ENCODE measurements at places on chromosomes 5 and 9.

DNA sequence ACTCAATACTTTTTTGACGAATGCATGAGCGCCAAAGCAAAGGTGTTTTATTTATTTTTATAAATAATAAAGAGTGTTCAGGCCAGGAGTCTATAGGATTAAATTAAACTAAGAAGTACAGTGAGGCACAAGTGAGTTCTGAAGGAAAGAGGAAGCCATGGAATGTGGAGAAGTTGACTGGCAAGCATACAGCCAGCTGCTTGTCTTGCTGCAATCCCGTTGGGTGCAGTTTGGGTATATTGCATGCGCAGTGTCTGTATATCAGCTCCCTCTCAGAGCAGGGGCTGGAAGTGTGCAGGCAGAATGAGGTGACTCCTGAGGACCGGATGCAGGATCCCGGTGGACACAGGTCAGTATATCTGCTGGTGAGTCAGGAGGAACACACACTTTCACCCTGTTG lies 315.6 kb downstream of the ZSWIM6 start:
- no peak for DNase-seq

- DNase-seq = no peak
Observed at GRCh38 chr5:146789712-146790653, 88.6 kb downstream of the PPP2R2B start.

DNA sequence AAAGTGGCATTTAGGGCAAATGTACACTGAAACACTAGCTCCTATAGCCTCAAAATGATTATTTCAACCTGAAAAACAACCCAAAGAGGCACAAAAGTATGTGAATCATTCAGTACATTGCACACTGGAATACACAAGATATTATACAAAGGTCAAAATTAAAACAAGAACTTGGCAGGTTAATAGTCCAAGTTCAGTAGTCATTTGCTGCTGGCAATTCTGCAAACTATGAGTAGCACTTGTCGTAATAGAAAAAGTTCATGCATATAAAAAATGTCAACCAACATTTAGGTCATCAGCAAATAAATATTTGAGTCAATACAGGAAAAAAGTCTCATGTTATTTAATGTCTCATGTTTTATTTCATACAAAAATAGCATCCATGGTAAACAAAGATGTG lies 98.7 kb downstream of the LPAR1 start:
- DNase-seq = no peak

DNA sequence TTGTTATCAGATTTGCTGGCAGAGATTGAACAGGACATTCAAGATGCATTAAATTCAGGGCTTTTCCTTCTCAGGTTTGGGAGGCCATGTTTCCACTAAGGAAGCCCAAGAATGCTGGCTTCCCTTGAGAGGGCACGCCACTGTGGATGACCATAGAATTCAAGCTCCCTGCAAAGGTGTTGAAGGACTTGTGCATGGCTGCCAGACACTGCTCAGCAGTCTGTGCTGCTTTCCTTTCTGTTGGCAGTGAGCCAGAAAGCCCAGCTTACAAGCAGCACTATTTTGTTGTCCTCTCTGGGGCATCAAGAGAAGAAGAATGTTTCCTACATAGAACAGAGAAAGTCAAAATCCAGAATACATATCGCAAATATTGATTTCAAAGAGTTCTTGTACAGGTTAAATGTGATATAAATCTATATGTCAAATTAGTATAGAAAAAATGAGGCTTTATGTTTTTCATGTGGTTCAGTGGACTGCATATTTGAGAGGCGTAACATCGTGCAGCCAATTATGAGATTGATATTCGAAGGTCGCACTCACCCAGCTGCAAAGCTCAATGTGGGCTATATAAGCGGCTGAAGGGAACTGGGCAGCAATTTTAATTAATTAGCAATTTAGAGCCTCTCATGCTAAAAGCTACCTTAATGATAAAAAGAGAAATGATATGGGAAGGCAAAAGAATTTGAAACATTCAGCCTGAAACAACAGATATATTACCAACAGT lies 103.1 kb upstream of the ISL1 start:
- no peak for DNase-seq

DNA sequence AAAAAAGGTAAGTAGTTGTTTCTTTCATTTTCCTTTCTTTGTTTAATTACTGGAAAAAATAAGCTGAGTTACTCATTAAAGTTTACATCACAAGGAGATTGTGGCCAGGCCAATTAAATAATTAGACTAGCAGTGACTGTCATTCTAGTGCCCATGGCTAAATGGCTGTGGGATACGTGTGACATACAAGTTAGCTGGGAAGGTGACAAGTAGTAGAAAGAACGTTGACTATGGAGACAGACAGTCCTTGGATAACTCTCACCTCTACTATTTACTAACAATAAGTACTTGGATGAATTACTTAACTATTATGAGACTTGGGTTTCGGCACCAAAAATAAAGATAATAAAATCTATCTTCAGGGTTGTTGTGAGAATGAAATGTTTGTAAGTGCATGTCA lies 7.0 kb upstream of the LOX start:
- no peak for DNase-seq

DNA sequence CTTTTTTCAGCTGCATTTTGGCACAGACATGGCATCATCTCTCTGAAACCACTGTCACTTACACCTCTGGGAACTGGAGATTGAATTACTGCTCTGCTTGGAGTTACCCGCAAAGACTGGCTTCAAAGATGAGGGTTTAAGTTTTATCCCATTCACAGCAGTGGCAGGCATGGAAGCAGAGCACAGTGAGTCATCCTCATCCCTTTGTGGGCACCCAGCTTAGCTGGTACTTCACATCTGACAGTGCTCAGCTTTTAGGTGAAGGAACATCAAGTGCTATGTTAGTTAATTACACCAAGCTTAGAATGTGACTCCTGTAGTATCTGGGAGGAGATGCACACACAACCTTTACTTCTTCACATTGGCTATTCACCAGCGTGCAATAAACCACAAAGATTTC lies 24.8 kb upstream of the ALDH1A1 start:
- DNase-seq = peak; percentile 29

- DNase-seq = no peak
Observed at GRCh38 chr5:137325721-137326120, 173.4 kb downstream of the SPOCK1 start.

DNA sequence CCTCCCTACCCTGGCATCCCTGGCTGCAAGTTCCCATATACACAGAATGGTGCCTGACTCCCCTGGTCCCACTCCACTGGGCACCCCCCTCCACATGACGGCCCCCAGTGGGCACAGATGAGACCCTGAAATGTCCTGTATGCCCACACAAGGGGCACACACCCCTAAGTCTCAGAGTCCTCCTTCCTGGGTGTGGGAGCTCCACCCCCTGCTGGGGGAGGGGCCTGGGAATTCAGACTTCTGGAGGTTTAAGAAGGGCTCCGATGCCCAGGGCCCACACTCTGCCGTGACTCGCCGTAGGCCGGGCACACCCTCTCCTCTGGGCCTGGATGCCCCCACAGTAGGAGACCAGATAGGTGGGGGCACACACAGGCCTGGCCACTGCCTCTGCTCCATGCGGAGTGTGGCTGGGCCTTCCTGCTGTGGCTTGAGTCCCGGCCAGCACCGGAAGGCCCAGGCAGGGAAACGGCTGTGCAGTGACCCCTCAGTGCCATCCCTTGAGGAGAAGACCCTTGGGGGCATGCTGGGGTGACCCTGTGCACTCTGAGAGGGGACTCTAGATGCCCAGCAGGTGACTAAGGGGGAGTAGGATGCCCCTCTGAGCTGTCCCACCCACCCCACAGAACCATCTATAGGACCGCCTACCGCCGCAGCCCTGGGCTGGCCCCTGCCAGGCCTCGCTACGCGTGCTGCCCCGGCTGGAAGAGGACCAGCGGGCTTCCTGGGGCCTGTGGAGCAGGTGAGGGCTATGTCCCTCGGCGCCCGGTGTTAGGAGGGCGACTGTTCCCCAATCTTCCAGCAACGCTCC lies 6.5 kb downstream of the EGFL7 start:
- DNase-seq = peak; percentile 23

- no peak for DNase-seq
Observed at GRCh38 chr9:116372081-116372673, 218.6 kb downstream of the PAPPA start.

DNA sequence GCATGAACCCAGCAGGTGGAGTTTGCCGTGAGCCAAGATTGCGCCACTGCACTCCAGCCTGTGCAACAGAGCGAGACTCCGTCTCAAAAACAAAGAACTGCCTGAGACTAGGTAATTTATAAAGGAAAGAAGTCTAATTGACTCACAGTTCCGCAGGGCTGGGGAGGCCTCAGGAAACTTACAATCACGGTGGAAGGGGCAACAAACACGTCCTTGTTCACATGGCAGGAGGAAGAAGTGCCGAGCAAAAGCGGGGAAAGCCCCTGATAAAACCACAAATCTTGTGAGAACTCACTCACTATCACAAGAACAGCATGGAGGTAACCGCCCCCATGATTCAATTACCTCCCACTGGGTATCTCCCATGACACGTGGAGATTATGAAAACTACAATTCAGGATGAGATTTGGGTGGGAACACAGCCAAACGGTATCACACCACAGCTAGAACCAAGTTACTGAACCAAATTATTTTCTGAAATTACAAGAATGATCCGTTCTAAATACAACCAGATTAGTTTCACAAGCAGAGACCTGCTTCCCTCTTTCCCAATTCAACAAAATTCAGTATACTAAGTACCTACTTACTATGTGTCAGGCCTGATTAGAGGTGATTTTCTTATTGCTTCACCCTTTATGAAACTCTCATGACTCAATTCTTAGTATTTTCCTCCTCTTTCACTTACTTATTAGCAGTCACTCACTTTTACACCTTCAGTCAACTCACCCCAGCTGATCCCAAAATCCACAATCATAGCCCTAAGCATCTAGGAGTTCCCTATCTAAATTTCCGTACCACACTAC lies 8.4 kb downstream of the UBTD2 start:
- peak; percentile 92 for DNase-seq

GRCh38 chr9:134322781-134323241 lies 3.4 kb upstream of the RXRA start:
- no peak for DNase-seq

- DNase-seq = no peak
Observed at GRCh38 chr9:123316053-123316718, 39.8 kb upstream of the CRB2 start.

DNA sequence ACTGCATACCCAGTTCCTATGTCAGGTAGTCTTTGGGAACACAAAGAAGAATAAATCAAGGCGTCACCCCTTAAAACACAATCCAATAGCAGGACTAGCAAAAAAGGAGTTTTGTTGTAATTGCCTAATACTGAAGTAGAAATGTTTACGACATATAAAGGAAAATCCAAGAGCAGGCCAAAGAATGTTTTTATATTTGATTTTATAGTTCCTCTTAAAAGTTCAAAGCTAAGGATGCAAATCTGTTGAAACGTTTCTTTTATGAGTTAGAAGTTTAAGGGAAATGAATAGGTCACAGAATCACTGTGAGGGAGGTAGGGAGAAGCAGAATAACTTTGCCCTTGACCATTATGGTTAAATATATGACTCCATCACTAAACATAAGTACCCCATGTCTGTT lies 136.1 kb downstream of the PAM start:
- no peak for DNase-seq
